ENCODE measurements at places on chromosomes 1 and 21. TPM values are rescaled to one million over a fixed set of nuclear protein-coding genes. Genes with fewer than 3 reads are reported as not detected.
A peak's percentile ranks its signal among the peaks of the same experiment; 100 is the strongest.

GRCh38 chr1:228988664-228989063 lies 253.4 kb downstream of the RHOU start:
- no peak for DNase-seq

DNA sequence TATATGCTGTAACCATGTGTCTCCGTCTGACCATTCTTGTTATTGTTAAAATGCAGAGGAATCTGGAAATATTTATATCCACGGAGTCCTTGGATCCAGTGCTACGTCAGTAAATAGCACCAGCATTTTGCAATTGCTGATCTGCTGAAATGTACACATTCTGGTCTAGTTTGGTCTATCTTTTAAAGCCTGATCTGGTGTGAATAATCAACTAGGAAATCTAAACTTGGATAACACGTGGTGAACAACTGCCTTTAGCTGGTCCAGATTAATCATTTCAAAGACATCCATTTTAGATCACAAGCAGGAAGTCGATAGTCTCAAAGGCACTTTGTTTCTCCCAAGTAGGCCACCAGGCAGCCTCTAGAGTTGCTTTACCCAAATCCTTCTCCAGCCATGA lies 32.6 kb downstream of the PDPN start:
- no peak for DNase-seq

DNA sequence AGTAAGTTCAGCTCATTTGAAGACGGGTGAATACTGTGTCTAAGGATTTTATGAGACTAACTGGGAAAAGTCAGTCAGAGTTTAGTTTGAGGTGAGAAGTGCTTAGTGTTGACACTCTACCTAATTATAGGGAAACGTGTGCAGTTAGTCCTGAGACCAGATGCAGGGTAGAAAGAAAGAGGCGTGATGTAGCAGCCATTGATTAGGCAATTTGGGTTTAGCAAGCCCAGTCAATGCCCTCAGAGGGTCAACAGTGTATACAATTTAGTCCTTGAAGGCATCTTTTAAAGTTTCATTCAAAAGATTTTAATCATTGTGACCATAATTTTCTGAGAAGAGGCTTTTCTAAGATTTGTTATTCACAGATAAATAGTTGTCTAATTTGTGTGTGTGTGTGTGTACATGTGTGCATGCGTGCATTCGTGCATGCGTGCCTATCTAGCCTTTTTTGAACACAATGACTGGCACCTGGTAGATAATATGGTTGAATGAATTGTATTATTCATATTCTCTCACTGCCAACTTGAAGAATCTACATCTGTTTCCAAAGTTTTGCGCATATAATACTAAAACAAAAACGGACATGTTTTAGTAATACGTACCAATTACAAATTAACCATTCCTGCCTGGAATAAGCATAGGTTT lies 332.9 kb downstream of the SRGAP2C start:
- DNase-seq: no peak

- no peak for DNase-seq
Measured at GRCh38 chr1:68811806-68812205, 314.9 kb upstream of the DEPDC1 start.

DNA sequence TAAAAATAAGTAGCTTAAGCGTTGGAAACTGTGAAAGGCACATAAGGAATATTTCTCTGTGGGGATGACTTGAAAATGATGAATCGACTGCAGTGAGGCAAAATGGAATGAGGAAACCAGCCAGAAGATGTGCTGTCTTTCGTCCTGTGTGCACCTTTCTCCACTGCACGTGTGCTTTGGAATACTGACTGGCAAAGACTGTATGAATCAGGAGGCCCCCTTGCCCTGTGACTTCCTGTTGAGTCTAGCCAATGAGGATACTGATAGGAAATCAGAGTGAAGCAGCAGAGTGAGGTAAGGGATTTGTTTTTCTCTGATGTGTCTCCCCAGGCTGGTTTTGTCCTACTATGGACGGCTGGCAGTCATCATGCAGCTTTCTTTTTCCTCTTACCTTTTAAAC lies 118.2 kb upstream of the ADGRL4 start:
- no peak for DNase-seq

- DNase-seq: peak; percentile 47
Measured at GRCh38 chr1:119286587-119287181, 81.9 kb upstream of the HAO2 start.

GRCh38 chr1:52145137-52145536 lies 3.2 kb downstream of the ZFYVE9 start:
- no peak for DNase-seq

- DNase-seq: peak; percentile 68
Measured at GRCh38 chr1:40868051-40868723, 6.0 kb upstream of the CITED4 start.

Gene C2CD4D
- not detected for total RNA-seq

Gene OR14K1
- not detected for total RNA-seq

Gene GBP7
- total RNA-seq: not detected
